ENCODE measurements at places on chromosomes 7 and 10.
A peak's percentile ranks its signal among the peaks of the same experiment; 100 is the strongest.

GRCh38 chr7:19128856-19129255 is 11.4 kb upstream of the TWIST1 start:
- DNase-seq = no peak

GRCh38 chr7:140322759-140323158 is 75.6 kb downstream of the SLC37A3 start:
- peak; percentile 26 for DNase-seq

DNA sequence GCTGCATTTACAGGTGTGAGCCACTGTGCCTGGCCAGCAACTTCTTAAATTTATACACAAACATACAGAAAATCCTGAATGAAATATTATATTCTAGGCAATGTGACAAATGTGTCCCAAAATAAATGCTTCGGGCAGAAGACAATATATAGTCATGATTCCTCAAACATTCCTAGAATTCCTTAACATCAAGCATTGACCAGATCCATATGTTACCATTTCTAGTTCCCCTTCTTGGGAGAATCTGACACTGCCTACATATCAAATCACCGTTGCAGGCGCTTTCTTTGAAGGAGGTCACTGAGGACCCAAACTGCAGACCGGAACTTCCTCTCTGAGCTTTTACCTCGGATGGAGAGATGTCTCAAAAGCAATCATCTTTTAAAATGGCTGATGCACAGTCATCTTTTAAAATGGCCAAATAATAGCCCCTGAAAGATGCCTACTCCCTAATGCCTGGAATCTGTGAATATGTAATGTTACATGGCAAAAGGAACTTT is 323.5 kb downstream of the PHF14 start:
- no peak for DNase-seq

GRCh38 chr10:95475003-95475383 is 86.2 kb downstream of the SORBS1 start:
- no peak for DNase-seq

DNA sequence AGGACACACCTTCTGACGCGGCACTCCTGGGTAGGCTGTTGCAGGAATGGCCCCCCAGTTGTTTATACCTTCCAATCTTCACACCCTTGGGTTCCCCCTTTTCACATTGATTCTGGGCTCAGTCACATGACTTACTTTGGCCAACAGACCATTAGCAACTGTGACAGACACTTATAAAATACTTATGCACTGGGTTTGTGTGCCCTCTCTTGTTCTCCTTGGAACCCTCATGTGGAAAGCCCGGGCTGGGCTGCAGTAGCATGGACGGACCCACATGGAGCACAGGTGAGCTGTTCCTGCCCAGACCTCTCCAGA is 69.0 kb downstream of the ATXN7L1 start:
- DNase-seq = no peak

DNA sequence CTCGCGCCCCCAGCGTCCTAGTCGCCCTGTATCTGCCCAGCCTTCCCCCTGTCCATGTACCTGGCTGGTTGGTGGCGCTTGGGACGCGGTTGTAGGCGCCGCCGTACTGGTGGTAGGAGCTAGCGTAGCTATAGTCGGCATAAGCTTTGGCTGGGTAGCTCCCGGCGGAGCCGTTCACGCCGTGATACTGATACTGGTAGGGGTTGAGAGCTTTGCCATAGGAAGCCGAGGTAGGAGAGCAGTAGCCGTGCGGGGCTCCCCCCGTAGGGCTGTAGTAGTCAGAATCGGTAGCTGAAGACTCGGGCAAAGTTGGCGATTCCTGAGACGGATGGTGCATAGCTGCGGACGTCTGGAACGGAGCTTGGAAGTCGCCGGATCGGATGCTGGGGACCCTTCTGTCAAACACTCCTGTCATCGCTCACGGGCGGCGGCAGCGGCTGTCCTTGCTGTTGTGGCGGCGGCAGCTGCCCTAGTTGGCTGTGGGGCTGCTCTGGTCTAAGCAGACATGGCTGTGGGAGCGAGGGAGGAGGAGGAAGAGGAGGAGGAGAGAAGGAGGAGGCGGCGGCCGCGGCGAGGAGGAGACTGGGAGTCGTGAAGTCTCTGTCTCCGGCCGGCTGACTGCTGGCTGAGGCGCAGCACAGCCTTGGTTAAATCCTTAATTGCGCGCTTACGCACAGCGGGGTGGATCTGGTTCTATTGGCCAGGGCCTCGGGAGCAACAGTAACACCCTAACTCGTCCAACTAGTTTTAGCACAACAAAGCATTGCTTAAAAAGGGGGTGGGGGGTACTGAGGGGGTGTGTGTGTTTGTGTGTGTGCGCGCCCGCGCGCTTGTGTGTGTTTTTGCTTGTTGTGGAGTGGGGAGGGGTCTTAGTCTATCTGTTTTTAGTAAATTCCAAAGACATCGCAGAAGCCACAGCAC is at the start of gene DLX5:
DLX5 (minus strand) TSS at position 623 of the 921 bp plus-strand sequence; CDS start at position 415, 208 bp downstream.
- peak; percentile 77 for DNase-seq

DNA sequence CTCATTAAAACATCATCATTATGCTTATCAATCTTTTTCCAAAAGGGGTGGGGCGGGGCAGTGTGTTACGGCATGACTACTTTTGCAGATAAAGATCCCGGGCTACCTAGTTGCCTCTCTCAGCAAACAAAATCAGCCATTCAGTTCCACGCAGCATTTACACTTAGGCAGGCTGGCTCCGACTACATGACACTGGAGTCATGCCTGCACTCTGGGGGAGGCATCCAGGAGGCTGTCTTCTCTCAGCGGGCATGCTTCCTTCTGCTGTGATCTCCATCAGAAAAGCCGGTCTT is 193.9 kb upstream of the TCF7L2 start:
- DNase-seq = no peak

DNA sequence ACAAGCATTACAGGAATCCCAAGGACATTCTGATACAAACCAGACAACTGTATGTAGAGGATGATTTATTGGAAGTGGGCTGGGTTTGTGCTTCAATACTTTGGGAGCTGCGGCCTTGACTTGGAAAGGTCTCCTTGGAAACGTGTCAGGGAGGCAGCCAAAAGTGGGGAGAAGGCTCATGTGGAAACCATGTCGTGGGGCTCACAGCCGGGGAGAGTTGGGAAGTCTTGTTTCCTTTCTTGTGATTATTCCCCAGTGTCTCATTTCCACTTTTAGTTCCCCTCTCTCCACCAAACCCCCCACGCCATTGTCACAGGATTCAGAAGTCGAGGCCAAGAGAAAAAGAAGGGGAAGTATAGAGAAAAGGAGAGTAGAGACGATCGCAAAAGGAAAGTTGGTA is 53.9 kb upstream of the SFMBT2 start:
- no peak for DNase-seq

GRCh38 chr10:72063703-72064391 is 24.5 kb downstream of the SPOCK2 start:
- DNase-seq = no peak

- DNase-seq = no peak
Measured at GRCh38 chr10:79431891-79432831, 13.3 kb downstream of the ZCCHC24 start.

DNA sequence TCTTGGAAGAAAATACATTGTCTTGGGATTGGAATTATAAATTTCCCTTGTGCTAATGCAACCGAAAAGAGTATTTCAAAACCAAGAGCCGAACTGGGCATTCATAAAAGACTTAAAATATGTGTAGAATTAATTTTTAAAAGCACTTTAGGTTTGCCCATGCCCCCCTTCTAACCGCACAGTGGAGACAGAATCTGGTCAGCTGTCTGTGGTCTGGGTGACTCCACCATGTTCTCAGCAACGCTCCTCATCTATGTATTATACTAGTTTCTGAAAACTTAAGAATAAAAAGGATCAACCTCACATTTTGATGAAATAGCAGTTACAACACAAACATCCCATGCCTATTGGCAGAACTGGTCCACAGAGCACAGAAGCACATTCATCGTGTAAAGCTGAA is 192.6 kb upstream of the C7orf33 start:
- no peak for DNase-seq

GRCh38 chr10:4837551-4837950 is 11.5 kb downstream of the AKR1E2 start:
- DNase-seq = no peak
